GM23248 (cell line): ENCODE measurements at places on chromosomes 6 and 20.

DNA sequence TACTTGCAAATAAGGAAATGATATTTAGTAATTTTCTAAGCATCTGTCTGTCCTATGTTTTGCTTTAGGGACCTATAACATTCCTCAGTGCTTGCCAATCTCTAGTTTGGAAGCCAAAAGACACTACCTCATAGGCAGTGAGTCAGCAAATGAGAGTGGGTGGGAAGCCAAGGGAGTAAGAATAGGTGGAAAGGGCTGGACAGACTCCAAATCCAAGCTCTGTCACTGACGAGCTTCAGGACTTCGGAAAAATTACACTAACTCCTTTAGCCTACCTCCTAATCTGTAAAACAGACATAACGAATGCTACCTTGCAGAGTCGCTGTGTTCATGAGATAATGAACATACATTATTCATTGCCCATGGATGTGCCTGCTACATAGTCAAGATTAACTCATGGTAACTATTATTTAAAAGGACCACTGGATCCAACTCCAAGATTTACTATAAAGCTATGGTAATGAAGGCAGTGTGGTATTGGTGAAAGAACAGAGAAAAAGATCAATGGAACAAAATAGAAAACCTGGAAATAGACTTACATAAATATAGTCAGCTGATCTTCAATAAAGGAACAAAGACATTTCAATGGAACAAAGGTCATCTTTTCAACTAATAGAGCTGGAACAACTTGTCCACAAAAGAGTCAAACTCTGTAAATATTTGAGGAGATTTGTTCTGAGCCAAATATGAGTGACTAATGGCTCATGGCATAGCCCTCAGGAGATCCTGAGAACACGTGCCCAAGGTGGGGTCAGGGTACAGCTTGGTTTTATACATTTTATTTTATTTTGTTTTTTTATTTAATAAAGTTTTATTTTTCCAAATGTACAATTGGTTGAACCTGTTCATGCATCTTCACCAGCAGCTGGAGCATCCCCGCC lies 64.1 kb downstream of the FAM50B start:
- DNase-seq, result peak; percentile 97

DNA sequence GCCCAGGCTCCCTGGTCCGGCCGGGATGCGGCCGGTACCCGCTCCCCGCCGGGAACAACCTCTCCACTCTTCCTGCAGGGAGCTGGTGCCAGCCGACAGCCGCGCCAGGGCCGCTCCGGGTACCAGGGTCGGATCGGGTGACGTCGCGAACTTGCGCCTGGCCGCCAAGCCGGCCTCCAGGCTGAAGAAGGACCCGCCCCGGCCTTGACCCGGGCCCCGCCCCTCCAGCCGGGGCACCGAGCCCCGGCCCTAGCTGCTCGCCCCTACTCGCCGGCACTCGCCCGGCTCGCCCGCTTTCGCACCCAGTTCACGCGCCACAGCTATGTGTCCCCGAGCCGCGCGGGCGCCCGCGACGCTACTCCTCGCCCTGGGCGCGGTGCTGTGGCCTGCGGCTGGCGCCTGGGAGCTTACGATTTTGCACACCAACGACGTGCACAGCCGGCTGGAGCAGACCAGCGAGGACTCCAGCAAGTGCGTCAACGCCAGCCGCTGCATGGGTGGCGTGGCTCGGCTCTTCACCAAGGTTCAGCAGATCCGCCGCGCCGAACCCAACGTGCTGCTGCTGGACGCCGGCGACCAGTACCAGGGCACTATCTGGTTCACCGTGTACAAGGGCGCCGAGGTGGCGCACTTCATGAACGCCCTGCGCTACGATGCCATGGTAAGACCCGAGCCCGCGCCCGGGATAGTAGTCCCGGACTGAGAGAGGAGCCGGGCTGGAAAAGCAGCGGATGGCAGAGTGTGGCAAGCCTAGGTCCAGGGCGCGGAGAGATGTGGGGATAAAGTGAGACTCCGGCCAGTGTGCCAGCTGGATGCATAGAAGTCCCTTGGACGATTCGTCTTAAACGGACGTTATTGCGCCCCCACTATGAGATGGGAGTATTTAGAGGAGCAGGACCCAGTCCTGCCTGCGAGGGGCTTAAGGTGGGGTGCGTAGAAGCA lies at the start of gene NT5E:
TSS of gene NT5E (plus strand) at position 266 of the 942 bp plus-strand sequence. CDS start at position 323, 57 bp downstream.
- peak; percentile 90 for DNase-seq

DNA sequence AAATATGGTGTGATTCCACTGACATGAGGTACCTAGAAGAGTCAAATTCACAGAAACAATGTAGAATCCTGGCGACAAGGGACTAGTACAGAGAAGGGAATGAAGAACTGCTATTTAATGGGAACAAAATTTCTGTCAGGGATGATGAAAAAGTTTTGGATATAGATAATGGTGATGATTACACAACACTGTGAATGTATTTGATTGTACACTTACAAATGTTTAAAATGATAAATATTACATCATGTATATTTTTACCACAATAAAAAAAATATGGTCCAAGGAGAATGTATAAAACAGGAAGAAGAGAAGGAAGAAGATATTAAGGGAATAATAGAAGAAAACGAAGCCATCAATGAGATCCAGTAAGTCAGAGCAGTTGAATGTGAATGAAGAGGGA lies 8.4 kb upstream of the E2F3 start:
- DNase-seq, result no peak

DNA sequence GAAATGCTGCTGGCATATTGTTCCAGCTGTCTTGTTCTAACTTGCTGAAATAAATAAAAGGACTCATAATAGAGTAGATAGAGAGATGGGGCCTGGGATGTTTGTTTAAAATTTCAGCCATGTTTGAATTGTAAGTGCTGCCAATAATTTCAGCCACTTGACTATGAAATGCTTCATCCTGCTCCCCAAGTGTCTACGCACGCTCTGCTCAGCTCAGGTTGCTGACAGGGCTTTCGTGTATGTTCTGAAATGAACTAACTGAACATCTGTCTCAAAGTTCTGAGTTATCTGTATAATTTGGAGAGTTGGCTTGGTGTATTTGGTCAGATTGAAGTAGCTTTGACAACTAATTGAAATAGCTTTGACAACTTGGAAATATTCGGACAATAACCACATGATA lies 387.8 kb downstream of the BMP2 start:
- no peak for DNase-seq

GRCh38 chr6:9250852-9251251 lies 815.5 kb upstream of the SLC35B3 start:
- peak; percentile 41 for DNase-seq

DNA sequence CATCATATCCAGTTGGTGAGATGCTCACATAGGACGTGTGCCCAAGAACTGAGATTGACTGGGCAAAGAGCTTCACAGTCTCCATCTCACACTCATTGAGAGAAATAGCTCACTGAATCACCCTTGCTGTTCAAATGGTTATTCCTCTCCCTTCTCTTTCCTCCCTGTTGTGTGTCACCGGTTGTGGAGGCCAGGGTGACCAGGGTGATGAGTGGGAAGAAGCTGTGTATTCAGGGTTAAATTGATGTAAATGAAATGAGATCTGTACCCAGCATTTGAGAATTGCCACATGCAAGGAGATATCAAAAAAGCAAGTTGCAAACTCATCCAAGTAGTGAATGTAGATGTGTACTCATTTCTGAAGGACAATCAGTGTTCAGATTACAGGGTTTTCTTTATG lies 36.6 kb upstream of the VAPB start:
- DNase-seq, result no peak

DNA sequence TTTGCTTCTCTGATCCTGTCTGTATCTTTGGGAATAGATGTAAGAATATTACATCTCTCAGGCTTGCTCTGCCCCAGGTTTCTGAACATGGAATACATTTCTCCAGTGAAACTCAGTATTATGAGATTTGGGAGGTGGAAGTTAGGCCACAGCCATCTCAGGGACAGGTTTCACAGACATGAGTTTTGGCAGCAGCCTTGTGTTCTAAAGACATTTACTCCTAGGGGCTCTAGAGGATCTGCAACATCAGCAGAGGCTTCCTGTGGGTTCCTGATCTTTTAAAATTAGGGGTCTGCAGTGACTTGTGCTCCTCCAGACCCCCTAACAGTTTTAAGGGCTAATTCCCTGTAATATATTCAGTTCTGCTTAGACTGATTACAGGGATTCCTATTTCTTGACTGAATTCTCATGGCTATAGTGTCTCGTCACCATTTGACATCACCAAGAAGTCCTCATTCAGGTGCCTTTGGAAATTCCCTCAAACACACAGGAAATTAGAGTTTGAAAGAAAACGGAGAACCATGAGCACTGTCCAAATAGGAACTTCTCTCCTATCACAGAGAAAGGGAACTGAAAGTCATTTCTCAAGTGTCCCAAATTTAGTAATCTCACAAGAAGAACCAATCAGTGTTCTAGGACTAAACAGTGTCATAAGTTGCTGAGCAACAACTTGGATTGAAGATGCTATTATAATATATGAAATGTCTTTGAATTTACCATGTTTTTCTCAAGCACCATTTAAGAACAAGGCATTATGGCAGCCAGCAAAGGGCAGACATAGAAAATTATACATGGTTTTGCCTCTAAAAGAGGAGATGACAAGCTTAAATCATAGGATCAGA lies 2.5 kb upstream of the HLA-DRA start:
- peak; percentile 45 for DNase-seq

DNA sequence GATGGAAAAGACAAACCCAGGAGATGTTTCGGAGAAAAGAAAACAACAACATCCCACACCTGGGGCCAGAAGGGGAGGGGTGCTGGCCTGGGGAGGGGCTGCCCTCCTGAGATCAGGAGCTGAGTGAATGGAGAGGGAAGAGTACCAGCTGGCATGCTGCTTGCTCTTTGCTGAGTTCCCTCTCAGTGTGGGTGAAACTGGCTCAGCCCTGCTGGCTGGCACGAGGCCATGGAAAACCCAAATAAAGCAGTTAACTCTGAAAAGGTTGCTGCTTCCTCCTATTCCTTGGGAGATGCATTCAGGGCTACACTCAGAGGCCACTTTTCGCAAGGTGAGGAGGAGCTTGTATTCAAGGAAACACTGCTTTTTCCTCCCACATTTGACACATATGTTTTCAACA lies 8.0 kb upstream of the KCNK16 start:
- DNase-seq, result no peak

DNA sequence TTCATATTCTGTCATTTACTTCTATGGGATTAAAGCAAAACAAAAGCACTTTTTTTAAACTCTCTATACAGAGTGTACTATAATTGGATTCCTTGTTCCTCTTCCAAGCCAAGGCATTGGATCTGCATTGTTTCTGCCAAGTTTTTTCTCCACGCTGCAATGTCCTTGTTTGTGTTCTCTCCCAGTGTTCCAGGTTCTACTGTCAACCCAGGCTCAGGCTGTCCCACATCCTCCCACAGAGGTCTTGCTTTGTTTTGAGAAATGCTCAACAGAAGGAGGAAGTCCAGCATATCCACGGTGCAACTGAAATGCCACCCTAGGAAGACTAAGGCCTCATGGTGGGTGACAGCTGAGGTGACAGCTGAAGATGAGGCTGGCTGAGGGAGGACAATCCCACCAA lies 287.1 kb upstream of the PRDM1 start:
- DNase-seq, result peak; percentile 14

- no peak for DNase-seq
Observed at GRCh38 chr6:126513198-126513597, 173.3 kb downstream of the CENPW start.

- DNase-seq, result no peak
Observed at GRCh38 chr20:45426320-45427016, 10.5 kb downstream of the PIGT start.

- no peak for DNase-seq
Observed at GRCh38 chr20:8036771-8037170, 17.2 kb upstream of the TMX4 start.

DNA sequence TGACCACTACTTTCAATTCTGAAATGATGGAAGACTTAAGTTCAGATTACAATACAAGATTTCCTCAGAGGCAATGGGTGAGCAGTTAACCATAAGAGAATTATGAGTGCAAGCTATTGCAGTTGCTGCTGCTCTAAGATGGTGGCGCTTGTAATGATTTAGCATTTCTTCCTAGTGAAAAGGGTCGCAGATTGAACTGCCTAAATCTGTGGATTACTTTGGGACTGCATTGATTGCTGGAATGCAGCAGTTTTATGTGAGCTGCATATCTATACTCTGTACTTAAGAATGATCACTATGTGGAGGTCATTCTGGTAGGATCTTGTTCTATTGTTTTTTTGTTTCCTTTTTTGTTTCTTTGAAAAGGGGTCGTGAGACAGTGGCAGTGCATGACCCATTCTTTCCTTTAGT lies 5.3 kb downstream of the SCAF8 start:
- DNase-seq, result peak; percentile 37

- DNase-seq, result peak; percentile 54
Observed at GRCh38 chr6:89082486-89082891, 1.9 kb downstream of the PNRC1 start.

GRCh38 chr20:53937929-53938367 lies 132.4 kb downstream of the BCAS1 start:
- DNase-seq, result no peak

DNA sequence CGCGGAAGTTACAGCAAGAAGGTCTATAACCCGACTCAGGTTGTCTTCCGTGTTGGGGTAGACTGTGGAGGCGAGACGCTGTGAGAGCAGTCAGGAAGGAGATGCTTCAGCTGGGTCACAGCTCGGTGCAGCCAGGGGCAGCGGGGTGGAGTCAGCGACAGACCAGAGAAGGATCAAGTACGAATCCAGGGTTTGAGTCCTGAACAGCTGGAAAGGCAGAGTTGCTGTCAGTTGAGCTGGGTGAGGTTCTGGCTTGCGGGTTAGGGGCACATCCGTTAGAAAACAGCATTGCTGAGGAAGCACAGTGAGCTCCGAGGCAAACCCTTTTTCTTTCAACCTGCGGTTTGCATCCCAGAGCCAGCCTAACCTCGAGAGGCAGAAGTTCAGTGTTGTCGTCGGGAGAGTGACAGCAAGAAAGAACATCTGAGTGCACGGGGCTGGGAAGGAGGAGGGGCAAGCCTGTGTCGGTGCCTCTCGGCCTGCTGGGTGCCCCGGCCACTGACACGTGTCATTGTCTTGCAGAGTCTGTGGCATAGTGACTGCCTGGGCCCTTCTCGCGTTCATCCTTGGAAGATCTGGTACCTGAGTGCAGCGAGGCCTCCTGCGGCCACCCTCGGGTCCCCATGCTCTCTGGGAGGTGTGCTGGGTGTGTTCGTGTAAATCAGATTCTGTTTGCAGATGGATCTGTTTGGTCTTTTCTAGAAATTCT lies 20.0 kb downstream of the PNLDC1 start:
- DNase-seq, result no peak

DNA sequence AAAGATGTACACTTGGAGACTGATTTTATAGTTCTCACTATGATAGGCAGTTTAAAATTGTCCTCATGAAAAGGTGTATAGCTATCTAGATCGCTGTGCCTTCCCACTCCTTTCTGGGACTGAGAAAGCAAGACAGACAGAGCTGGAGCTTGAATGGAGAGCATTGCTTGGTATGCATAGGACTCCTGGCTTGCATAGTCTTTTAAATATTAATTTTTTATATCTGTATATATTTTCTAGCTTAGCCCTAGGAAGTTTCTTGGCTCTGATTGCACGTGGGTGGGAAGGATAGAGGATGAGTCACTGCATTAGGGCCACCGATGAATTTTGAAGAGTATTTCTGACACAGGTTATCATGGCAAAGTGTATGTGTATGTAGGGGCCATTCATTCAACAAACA lies 150.0 kb upstream of the SPACA1 start:
- peak; percentile 47 for DNase-seq

- DNase-seq, result no peak
Observed at GRCh38 chr6:33826537-33826936, 22.7 kb upstream of the MLN start.

- no peak for DNase-seq
Observed at GRCh38 chr6:55734256-55734655, 141.1 kb downstream of the BMP5 start.
